Tibial artery (tissue), 4 donors: ENCODE measurements at places on chromosomes 5 and 9.

- peaks cover 41% of the 10 kb centered on the region for H3K27me3 ChIP-seq
- no peaks in the 10 kb centered on the region for H3K36me3 ChIP-seq
- no peaks in the 10 kb centered on the region for H3K4me1 ChIP-seq
- no peak for DNase-seq
- no peak overlapping the region for H3K4me3 ChIP-seq
Observed at GRCh38 chr9:135606885-135607259, 32.5 kb downstream of the GLT6D1 start.

- no peak for DNase-seq
- no peak overlapping the region for H3K4me3 ChIP-seq
- H3K27me3 ChIP-seq, result no peaks in the 10 kb centered on the region
- no peak overlapping the region for H3K27ac ChIP-seq
Observed at GRCh38 chr5:133996683-133997252, 8.0 kb downstream of the VDAC1 start.

DNA sequence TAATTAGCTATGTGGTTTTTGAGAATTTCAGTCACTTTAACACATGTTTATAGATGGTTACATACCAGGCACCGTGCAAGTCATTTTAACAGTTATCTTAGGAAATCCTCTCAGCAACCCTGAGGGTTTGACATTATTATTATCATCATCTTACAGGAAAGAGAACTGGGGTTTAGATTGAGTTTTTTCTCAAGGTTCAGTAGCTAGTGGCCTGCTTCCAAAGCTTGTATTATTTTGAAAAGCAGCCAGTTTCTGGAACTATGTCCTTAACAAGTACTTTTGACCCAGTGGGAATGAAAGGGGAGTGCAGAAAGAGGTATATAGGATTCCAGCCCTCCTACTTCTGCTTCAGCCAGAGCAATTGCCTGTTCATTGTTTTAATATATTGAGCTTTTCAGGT lies 157.5 kb downstream of the COMMD10 start:
- no peaks in the 10 kb centered on the region for H3K27me3 ChIP-seq
- no peak overlapping the region for H3K27ac ChIP-seq
- no peak overlapping the region for H3K4me3 ChIP-seq
- no peak for DNase-seq

- H3K27me3 ChIP-seq, result peaks cover 3% of the 10 kb centered on the region
- DNase-seq, result peak; percentile 65
- peak overlapping the region; percentile 36 for H3K4me3 ChIP-seq
- no peak overlapping the region for H3K27ac ChIP-seq
- H3K36me3 ChIP-seq, result no peaks in the 10 kb centered on the region
Observed at GRCh38 chr9:126516936-126517832, 96.5 kb upstream of the LMX1B start.

- no peaks in the 10 kb centered on the region for H3K36me3 ChIP-seq
- H3K27me3 ChIP-seq, result no peaks in the 10 kb centered on the region
- H3K4me1 ChIP-seq, result peaks cover 26% of the 10 kb centered on the region
- peak overlapping the region; percentile 77 for H3K4me3 ChIP-seq
Observed at GRCh38 chr5:95817430-95817829, 5.1 kb downstream of the GLRX start.

GRCh38 chr9:127021664-127022363 lies 100.6 kb downstream of the ANGPTL2 start:
- H3K27ac ChIP-seq, result peak overlapping the region; percentile 60
- no peak overlapping the region for H3K4me3 ChIP-seq
- peaks cover 12% of the 10 kb centered on the region for H3K4me1 ChIP-seq
- DNase-seq, result peak; percentile 94
